Testis (tissue), 5 donors: ENCODE measurements at places on chromosomes 7 and 10.

DNA sequence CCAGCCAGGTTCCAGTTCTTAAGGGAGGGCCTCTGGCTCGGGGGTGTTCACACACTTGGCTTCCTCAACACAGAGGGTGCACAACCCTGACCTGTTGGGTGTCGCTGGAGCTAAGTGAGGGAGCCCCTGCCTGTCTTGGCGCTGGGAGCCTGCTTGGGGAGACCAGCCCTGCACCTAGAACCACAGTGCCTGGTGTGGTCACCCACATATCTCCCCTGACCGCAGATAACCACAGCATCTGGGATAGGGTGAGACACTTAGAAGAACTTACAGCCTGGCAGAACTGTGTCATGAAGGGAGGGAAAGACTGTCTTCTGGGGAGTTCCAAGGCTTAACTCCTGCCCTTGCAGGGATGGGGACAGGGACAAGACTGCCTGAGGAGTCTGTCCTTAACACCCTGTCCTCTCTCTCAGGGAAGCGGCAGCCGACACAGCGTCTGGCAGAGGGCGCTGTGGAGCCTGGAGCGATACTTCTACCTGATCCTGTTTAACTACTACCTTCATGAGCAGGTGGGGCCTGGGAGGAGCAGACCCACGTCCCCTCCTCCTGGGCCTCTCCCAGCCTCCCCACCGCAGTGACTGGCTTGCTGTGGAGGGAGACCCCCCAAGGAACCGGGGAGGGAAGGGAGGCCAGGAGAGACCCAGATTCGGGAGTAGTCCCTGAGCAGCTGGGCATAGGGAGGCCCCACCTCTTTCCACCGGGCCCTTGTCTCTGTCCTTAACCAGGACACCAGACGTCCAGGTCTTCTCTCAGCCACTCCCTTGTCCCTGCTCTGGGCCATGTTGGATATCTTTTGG, 59.0 kb downstream of the PALD1 start:
- peak; percentile 38 for DNase-seq

DNA sequence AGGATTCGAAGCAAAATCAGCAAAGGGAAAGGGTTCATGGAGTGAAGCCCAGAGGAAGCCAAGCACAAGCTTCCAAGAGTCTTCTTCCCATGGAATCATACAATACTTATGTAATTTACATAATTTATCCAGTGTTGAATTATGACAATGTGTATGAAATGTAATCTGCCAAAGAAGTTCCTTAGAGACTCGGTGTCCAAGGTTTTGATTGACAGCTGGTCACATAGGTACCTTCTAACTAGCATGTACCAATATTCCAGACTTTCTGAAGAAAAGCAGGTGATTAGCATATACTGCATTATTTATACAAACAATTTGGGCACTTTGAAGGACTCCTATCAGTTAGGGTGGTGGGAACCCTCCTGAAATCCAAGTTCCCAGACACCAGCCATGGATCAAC, 35.3 kb downstream of the ANKIB1 start:
- DNase-seq = no peak

- no peak for DNase-seq
Observed at GRCh38 chr10:92530421-92530820, 43.5 kb downstream of the IDE start.

- no peak for DNase-seq
Observed at GRCh38 chr10:95458871-95459270, 102.3 kb downstream of the SORBS1 start.

GRCh38 chr7:39971924-39972323, 21.9 kb downstream of the CDK13 start:
- no peak for DNase-seq
